ENCODE measurements at places on chromosomes 6 and 20.

- H3K4me3 ChIP-seq: no peak overlapping the region
- H3K27ac ChIP-seq: no peak overlapping the region
- H3K27me3 ChIP-seq: no peaks in the 10 kb centered on the region
- DNase-seq: no peak
- peaks cover 6% of the 10 kb centered on the region for H3K4me1 ChIP-seq
- H3K36me3 ChIP-seq: no peaks in the 10 kb centered on the region
Observed at GRCh38 chr6:157503018-157503747, 122.2 kb downstream of the ZDHHC14 start.

GRCh38 chr6:101013612-101014195, 132.6 kb upstream of the ASCC3 start:
- peaks cover 11% of the 10 kb centered on the region for H3K4me1 ChIP-seq
- H3K27ac ChIP-seq: no peak overlapping the region
- no peaks in the 10 kb centered on the region for H3K27me3 ChIP-seq
- H3K36me3 ChIP-seq: no peaks in the 10 kb centered on the region
- H3K4me3 ChIP-seq: no peak overlapping the region

DNA sequence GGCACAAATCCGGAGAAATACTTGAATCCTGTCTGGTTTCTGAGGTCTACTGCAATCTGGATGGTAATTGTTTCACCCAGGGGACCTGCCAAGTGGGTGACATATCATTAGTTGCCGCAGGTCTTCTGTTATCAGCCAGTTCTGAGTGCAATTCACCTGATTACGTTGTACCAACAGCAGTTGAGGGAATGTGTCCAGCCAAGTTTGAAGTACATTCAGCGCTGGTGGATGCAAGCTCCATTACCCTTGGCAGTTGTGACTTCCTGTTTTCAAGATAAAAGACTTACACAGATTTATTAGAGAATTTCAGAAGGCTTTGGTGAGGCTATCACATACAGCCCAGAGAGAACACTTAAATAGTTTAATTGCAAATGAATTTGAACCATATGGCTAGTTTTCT, 42.8 kb downstream of the FNDC1 start:
- no peak for DNase-seq
- no peak overlapping the region for H3K4me3 ChIP-seq

GRCh38 chr6:38215225-38215624, 395.7 kb downstream of the ZFAND3 start:
- DNase-seq: no peak
- no peak overlapping the region for H3K4me3 ChIP-seq

DNA sequence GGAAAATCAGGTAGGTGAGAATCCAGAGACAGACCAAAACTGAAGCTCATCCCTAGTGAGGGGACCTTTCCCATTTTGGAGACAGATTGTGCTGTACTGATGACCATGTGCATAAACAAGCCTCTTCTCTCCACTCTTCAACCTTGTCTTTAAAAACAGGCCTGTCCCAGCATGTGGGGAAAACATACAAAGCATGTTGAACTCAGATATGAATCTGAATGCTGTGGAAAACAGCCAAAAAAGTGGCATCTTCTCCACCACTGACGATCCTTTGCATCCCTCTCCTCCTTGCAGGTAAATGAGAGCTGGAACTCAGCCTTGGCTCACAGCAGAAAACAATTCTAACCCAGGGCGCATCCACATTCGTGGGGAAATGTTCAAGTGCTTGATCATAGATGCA, 123.7 kb upstream of the FOXQ1 start:
- no peaks in the 10 kb centered on the region for H3K4me1 ChIP-seq
- H3K27me3 ChIP-seq: no peaks in the 10 kb centered on the region
- H3K36me3 ChIP-seq: no peaks in the 10 kb centered on the region
- DNase-seq: no peak
- H3K27ac ChIP-seq: no peak overlapping the region

DNA sequence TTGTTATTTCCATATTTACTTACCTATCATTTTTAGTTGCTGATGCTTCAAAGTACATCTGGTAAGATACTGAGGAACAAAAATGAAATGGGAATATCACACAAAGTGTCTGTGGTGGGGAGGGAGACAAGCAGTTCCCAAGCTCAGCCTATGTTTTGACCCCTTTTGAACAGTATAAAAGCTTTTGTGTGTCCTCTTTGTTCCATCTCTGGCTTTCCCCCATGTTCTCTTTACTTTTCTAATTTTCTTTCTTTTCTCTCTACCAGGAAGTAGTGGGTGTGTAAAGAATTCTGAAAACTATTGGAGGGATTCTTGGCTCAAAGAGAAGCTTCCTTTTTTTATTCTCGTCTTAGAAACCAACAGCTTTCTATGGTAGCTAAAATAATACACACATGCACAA, 7.4 kb downstream of the TAAR2 start:
- no peak for DNase-seq
- H3K27ac ChIP-seq: no peak overlapping the region
- H3K27me3 ChIP-seq: no peaks in the 10 kb centered on the region

DNA sequence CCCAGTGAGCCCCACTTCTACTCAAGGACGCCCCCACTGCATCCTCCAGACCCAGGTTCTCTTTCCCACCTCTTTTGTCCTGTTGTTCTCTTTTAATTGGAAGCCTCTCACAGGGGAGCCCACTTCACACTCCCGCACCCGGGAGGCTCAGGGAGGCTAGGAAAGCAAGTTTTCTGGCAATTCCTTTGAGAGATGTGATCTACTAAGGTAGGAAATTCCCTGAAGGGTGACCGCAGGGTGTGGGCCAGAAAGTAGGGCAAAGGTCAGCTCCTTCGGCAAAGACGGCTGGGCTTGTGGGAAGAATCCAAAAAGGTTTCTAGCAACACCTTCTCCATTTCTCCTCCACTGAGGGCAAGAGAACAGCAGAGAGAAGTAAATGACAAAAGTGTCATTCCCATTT, 98.1 kb upstream of the PTPN1 start:
- no peak overlapping the region for H3K4me3 ChIP-seq
- no peak overlapping the region for H3K27ac ChIP-seq
- no peak for DNase-seq
- no peaks in the 10 kb centered on the region for H3K27me3 ChIP-seq

DNA sequence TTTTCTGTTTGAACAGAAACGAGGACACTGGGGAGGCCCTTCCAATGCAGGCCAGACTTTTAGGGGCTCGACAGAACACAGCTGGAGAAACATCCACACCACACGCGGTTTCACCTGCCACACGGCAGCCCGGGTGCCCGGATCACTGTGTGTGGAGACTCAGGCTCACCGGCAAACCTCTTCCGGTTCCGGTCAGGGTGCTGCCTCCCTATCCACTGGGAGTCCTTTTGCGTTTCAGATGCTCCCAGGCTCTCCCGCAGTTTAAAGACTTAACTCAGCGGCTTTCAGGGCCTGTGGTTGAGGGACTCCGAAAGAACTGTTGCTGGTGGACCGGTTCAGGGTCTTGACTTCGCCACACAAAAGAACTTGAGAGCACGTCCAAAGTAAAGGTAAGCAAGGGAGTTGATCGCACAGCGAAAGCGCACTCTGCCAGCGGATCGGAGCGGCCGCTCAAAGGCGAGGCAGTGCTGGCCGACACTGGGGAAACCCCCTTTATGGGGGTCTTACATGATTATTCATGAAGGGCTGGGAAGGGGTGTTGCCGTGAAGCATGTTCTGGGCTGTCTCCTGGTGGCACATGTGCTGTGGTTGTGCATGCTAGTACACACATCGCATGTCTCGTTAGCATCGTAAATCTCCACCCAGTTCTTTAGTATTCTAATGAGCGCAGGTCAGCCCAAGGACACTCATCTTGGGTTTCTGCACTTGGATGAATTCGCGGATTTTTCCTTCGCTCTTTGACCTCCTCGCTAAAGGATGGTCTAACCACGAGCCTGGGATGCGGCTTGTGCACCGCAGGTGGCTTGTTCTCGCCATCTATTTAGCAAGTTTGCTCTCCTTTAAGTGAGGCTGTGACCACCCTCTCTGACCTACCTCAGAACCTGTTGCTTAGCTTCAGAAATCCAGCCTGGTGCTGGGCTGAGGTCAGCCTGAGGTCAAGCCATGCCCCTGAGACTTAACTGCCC, 180.3 kb downstream of the CDH26 start:
- peak; percentile 89 for DNase-seq
- H3K4me3 ChIP-seq: peak overlapping the region; percentile 31
- H3K27me3 ChIP-seq: no peaks in the 10 kb centered on the region
- H3K27ac ChIP-seq: no peak overlapping the region

DNA sequence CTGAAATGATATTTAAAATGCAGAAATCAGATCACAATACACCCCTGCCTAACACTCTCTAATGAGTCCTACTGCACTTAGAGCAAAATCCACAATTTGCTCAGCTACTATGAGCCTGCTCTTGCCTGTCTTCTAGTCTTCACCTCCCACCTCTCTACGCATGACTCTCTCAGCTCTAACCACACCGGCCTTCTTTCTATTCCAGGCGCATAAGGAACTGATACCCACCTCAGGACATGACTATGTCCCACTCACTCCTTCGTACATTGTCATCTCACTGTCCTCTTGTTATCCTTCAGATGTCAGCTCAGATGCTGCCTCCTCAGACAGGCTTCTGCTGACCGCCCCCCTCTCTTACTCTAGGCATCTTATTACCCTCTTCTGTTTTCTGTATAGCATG, 201.0 kb upstream of the FLRT3 start:
- DNase-seq: no peak
- no peak overlapping the region for H3K27ac ChIP-seq
- H3K4me1 ChIP-seq: no peaks in the 10 kb centered on the region
- no peaks in the 10 kb centered on the region for H3K27me3 ChIP-seq

- no peak overlapping the region for H3K4me3 ChIP-seq
- H3K27me3 ChIP-seq: no peaks in the 10 kb centered on the region
- no peak overlapping the region for H3K27ac ChIP-seq
- H3K4me1 ChIP-seq: no peaks in the 10 kb centered on the region
- no peak for DNase-seq
Observed at GRCh38 chr20:55057779-55058415, 582.5 kb downstream of the DOK5 start.

DNA sequence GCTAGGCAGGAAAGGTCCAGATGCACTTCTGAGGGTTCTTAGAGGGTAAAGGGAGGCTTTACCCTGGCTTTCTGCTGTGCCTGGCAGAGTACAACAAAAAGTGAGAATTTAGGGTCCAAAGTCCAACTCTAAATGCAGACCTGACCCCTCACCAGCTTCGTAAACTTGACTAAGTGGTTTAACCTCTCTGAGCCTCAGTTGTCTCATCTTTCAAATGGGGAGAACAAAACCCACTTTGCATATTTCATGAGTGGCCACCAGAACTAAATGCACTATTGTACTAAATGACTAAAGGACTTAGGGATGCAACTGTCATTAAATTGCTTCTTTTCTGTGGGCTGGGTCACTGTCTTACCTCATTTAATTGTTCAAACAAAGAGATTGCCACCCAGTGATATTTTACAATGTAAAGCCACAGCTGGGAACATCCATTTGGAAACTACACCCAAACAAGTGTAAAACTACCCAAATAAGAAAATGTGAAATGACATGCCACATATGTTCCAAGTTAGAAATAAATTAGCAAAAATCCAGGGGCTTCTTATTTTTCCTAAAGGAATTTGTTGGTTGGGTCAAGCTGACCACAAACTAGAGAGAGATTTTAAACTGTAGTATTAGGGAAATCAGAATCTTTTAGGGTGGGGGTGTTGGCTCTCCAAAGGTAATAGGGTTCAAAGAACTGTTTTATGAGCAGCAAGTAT, 48.3 kb upstream of the RIN2 start:
- peaks cover 18% of the 10 kb centered on the region for H3K4me1 ChIP-seq
- H3K36me3 ChIP-seq: no peaks in the 10 kb centered on the region
- H3K27ac ChIP-seq: no peak overlapping the region
- H3K27me3 ChIP-seq: no peaks in the 10 kb centered on the region

- no peaks in the 10 kb centered on the region for H3K4me1 ChIP-seq
- no peak overlapping the region for H3K4me3 ChIP-seq
- DNase-seq: no peak
- H3K27ac ChIP-seq: no peak overlapping the region
Observed at GRCh38 chr6:22808466-22808865, 239.1 kb downstream of the HDGFL1 start.

- H3K4me3 ChIP-seq: no peak overlapping the region
- no peak overlapping the region for H3K27ac ChIP-seq
- no peaks in the 10 kb centered on the region for H3K27me3 ChIP-seq
- H3K36me3 ChIP-seq: no peaks in the 10 kb centered on the region
- H3K4me1 ChIP-seq: no peaks in the 10 kb centered on the region
- no peak for DNase-seq
Observed at GRCh38 chr20:33211817-33212424, 5.2 kb upstream of the BPIFA3 start.

DNA sequence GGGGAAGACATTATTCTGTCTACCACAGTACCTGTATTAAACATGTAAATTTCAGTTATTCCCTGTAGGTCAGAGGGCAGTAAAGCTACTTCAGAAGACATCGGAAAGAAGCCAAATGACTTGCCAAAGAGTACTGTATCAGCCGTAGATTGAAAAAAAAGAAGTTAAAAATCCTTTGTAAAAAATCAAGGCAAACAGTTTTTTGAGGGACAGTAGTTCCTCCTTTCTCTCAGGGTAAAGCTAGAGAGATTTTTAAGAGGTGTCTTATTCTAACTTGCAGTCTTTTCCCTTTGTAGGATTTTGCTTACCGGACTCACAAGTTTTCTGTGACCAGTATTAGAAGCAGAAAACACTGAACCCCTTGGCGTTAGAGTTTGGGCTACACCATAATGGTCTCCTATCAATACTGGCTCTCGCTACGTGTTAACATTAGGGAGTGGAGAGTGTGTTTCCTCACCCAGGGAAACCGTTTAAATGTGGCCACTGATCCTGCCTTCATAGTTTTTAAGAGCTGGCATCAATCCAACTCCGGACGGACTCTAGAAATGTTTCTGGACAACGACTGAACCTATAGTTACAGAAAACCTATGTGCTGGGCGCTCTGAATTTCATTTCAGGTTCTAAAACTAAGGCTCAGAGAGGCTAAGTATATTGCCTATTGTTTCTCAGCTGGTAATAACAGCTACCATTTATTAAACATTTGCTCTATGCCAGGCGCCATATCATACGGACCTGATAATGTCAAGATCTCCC, 1.3 kb upstream of the ASXL1 start:
- H3K4me1 ChIP-seq: no peaks in the 10 kb centered on the region
- H3K4me3 ChIP-seq: peak overlapping the region; percentile 91
- no peaks in the 10 kb centered on the region for H3K27me3 ChIP-seq
- DNase-seq: no peak
- H3K36me3 ChIP-seq: no peaks in the 10 kb centered on the region
- peak overlapping the region; percentile 93 for H3K27ac ChIP-seq

DNA sequence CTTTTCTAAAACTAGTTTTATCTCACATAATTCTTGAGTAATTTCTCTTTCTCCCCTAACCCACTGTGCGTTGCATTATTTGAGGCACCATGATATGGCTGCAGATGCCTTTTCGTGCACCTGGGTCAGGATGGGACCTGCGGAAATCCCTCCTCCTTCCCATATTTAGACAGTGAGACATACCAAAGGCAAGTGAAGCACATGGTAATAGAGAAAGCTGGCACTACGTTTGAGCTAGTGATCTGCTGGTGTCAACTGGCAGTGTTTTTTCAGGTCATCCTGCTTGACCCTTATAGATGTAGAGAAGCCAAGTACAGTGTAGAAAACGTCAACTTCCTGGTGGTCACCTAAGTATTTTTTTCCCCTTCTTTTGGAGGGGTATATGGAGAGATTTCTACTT, 71.7 kb downstream of the FOXO3 start:
- no peak for DNase-seq
- H3K4me3 ChIP-seq: no peak overlapping the region
- no peaks in the 10 kb centered on the region for H3K27me3 ChIP-seq
- peaks cover 97% of the 10 kb centered on the region for H3K4me1 ChIP-seq
- H3K27ac ChIP-seq: peak overlapping the region; percentile 49
- H3K36me3 ChIP-seq: no peaks in the 10 kb centered on the region

All from spleen (tissue), 13 donors.